ENCODE measurements at places on chromosomes 1 and 21.

GRCh38 chr1:74427681-74428080 lies 84.7 kb downstream of the LRRC53 start:
- DNase-seq, result no peak

DNA sequence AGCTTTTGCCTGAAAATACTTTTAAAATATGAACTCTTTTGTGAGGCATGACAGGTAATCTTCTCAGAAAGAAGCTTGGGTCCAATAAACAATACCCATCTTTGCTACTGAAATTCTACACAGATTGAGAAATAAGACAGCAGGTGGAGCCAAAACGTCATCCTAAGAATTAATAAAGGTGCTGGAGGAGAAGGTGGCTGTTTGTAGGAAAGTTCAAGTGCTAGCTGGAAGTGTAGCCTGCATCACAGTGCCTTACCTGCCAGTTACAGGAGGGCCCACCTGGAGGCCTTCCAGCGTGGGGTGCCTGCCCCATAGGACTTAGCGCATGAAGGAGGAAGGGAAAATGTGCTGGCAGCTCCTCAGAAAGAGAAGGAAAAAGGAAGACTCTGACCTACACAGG lies 93.7 kb downstream of the TTC3 start:
- peak; percentile 72 for DNase-seq

DNA sequence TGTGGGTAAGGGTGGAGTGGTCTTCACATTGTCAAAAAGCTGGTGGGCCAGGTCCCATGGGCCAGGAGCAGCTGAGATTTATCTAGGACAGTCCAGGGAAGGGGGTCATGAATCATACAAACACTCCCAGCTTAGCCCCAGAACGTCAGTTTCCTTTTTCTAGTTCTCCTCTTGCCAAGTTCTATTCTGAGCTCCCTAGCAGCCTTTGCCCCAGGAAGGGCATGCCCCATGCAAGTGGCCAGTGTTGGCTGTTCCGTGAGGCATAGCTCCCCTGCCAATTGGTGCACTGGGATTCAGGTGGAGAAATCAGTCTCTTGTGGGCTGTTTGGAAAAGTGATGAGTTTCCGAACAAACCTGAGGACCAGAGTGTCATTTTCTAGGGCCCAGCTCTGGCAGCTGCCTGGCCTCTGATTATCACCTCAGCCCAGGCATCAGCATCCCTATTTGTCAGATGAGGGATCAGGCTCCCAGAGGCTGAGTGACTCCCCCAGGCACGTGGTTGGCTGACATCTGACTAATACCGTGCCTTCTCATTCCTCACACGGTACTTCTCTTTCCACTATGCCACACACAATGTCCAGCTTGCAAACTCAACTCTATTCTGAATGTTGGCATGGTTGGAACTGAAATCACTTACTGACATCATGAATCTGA lies 14.2 kb upstream of the MYOM3 start:
- no peak for DNase-seq

DNA sequence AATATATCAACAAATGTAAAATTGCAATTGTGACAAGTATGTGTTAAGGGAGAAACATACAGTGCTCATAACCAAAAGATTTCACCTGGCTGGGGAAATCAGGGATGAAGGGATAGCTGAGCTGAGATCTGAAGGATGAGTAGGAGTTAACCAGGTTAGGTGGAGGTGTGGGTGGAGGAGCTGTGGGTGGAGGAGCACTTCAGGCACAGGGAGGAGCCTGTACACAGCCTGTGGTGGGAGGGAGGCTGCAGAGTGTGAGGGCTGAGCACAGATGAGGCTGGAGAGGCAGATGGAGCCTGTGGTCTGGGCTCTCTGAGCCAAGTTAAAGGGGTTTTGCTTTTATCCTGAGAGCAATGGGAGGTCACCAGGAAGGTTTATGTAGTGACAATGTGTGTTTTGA lies 111.9 kb downstream of the XCL2 start:
- no peak for DNase-seq

DNA sequence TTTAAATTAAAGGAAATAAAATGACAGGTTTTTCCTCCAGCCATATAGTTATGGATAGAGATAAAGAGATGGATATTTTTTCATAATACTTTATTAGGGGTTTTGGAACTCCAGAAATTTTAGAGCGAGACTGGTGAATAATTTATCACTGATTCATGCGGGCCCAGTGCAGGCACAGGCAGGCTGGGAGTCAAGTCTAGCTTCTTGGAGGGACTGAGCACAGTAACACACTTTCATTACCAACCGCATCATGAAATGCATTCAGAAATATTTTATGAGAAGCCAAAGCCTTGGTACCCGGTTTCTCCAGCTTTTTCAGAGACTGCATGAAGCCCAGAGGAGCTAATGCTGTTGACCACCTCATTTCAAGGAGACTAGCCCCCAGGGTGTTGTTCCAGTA lies 215.6 kb downstream of the TNR start:
- no peak for DNase-seq

GRCh38 chr1:235671992-235672391 lies 22.4 kb upstream of the GNG4 start:
- no peak for DNase-seq

GRCh38 chr1:34532113-34532512 lies 222.7 kb upstream of the GJB5 start:
- no peak for DNase-seq

DNA sequence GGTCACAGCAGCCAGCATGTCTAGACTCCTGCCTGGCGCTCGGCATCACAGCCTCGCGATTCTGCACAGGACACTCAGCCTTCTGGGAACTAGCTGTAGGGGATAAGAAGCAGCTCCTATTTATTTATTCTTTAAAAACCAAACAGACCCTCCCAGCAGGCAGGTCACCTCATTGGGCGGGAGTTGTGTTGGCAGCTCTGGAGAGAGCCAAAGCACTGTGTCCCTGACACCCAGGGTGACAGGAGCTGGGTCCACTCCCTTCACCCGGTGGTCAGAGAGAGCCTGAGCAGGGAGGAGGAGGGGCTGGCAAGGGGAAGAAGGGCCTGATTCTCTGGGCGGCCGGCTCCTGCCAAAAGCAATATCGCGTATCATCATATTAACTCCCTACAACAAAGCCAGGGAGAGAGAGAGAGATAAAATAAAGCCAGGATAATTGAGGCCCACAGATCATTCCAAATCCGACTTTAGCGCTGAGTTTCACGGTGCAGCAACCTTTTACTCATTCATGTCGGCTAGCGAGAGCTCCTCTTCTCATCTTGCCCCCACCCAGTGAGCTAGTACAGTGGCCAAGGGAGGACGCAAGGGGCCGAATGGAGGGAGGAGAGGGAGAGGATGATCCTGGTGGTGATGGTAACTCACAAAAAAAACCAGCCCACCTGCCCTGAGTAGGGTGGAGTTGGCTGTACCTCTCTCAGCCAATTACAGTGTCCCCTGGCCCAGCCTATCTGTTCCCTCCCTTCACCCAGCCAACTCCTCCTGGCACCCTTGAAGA lies 79.8 kb upstream of the IFFO2 start:
- no peak for DNase-seq

GRCh38 chr1:200468264-200469001 lies 58.6 kb upstream of the ZNF281 start:
- DNase-seq, result no peak

DNA sequence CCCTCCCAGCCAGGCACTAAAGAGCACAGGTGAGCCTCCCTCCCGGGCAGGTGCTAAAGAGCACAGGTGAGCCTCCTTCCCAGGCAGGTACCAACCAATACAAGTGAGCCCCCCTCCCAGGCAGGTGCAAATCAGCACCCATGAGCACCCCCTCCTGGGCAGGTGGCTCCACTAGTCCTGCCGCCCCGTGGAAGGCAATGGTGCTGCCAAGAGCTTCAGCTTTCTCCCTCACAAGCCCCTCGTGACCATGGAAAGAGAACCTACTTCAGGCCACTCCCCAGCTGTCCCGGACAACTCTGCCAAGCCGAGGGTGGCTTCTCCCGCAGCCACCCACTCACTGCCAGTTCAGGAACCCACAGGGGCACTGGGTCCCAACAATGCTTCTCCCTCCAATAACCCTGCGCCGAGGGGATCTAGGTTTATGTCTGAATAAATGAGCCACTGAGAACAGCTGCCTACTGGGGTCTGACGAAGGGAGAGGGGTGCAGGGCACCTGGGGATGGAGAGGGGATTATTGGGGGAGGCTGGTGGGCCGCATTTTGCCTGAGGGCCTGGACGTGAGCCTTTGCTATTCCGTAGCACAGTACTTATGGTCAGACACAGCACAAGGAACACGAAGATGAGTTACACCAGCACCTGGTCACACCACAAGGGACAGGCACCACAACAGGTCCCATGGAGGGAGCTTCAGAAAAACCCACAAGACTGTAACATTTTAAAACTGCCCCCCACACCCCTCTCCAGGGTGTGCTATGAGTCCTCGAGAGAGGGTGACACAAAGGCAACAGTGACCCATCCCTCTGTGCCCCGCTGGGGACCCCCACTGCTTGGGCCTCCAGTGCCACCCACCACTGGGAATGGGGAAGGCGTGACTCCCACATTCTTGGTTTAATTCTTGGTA lies 46.3 kb downstream of the PRDM15 start:
- DNase-seq, result no peak

GRCh38 chr1:208759255-208759654 lies 515.1 kb upstream of the PLXNA2 start:
- no peak for DNase-seq

DNA sequence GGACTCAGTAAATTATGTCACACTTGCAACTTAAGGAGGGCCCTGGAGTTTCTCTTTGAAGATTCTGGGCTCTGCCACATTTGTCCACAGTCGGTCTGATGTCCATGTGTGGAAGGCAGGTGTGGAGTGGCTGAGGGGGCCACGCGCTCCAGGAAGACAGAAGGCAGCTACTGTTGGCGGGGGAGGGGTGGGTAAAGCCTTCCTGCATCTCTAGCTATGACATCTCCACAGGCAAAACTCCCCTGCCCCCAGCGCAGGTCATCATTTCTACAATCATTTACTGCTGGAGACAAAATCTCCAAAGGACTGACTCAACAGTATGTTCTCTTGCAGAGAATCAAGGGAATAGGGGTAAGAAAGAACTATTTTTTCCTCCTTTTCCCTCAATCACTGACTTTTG lies 11.4 kb upstream of the TSPEAR start:
- DNase-seq, result no peak

- peak; percentile 50 for DNase-seq
Measured at GRCh38 chr1:164891615-164892014, 332.6 kb downstream of the PBX1 start.

DNA sequence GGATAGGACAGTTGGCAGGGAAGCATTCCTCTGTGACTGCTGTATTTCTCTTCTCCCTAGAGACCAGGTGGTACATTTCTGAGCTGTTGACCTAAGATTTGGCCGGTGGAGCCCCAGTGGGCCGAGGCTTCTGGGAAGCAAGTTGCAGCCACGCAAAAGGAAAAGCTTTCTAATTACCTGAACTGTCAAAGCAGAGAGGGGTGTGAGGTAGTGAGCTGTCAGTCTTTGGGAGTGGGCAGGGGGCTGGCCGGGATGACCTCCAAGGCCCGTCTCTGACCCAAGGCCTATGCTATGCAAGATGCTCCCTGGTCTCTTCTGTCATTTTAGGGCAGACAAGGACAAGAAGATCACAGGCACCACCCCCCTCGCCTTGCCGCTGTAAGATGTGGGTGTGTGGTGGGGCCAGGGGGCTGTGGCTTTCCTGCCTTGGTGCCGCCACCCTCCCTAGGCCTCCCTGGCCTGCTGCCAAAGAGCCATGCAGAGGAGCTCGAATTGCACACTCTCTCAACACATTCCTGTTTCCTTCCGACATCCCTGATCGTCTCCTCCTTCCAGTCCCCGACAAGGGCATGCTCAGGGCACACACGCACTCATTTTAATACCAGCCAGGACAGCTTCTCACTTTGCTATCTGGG lies 7.7 kb downstream of the PADI1 start:
- peak; percentile 39 for DNase-seq

- no peak for DNase-seq
Measured at GRCh38 chr1:156165083-156165482, 11.7 kb downstream of the SEMA4A start.

DNA sequence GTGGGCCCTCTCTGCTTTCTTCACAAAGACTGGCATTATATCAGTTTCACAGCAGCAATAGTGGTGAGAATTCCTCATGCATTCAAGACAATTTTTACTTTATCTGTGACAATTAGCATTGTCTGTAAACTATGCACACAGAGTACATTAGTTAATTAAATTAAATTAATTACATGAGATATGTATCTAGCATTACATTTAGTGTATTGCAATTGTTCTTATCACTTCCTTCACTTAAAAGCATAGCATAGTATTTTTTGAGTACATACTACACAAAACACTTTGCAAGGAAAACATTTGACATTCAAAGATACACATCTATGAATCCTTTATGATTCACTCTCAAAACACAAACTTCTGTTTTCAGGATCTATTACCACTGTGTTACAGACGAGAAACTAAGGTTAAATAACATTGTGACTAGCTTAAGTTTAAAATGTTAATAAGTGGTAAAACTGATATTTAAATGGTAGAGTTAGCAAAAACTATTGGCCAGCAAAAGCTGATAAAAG lies 1542.6 kb downstream of the PLA2G4A start:
- DNase-seq, result no peak

GRCh38 chr1:228766788-228767187 lies 31.5 kb downstream of the RHOU start:
- DNase-seq, result no peak

DNA sequence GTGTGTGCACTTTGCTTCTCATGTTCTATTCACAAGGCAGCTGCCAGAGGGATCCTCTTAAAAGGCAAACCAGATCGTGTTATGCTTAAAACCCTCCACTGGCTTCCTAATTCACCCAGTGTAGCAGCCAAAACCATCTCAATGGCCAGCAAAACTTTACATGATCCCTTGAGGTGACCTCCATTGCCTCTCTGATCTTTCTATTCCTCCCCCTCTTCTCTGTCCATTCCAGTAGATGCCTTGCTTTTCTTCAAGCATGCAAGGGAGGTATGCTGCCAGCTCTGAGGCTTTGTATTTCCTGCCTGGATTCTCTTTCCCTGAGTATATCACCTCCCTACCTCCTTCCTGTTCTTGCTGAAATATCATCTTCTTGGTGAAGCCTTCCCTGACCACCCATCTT lies 93.2 kb upstream of the KCNK2 start:
- DNase-seq, result no peak

- DNase-seq, result peak; percentile 61
Measured at GRCh38 chr21:17343055-17343454, 169.8 kb upstream of the CXADR start.

GRCh38 chr1:8359617-8360481 lies 41.9 kb downstream of the SLC45A1 start:
- DNase-seq, result no peak

DNA sequence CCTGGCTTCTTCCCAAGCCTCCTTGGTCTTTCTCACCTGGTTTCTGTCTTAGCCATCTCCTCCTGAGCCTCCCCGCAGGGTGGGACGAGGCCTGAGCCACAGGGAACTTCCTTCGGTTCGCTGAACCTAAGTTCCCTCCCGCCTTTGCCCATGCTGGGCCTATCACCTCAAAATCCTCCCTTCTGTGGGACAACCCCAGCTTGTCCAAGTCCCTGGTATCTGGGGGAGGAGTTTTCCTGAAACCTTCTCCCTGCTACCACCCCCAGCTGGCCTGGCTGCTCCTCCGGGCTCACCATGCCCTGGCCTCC lies 27.7 kb upstream of the VPS13D start:
- peak; percentile 24 for DNase-seq

Data from GM23338 (cell line).